Fibroblast of skin of right quadriceps (primary cell): ENCODE measurements at places on chromosomes 1 and 21.

DNA sequence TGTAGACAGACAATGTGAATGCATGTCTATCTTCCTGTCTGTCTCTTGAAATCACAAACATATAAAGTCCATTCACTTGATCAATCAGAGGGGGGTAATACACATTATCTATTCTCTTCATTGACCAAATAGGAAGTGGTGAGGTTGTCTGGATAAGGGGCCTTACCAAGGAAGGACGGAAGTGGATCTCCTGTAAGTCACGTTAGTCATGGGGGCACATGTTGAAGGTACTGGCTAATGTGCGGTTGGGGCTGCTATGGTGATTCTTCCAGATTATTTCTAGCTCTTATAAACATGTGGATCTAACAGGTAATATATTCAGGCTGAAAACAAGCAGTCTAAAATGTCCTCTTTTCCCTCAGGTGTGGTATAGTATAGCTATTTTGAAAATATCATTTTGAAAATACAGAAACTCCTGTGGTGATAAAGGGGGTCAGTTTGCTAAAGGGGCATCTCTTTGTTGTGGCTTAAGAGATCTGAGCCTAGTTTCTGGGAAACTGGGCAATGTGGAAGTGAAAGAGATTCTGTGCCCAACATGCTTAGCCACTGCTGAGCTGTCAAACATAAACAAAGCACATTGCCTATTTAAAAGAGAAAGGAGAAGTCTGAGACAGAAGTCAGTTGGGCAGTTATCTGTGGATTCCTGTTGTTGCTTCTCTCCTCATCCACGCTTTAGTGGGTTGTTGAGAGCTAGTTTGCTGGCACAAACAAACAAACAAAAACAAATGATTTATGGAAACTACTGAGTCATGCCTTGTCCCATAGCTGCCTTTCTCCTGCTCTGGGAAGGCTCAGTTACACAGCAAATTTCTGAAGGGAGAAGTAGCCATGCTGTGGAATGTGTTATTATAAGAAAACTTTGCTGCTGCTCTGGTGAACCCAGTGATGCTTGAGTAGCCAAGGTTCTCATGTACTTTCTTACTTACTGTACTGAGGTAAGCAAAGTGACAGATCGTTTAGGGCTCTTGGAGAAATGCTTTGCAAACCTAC, 166.9 kb downstream of the HLX start:
- DNase-seq, result peak; percentile 34

DNA sequence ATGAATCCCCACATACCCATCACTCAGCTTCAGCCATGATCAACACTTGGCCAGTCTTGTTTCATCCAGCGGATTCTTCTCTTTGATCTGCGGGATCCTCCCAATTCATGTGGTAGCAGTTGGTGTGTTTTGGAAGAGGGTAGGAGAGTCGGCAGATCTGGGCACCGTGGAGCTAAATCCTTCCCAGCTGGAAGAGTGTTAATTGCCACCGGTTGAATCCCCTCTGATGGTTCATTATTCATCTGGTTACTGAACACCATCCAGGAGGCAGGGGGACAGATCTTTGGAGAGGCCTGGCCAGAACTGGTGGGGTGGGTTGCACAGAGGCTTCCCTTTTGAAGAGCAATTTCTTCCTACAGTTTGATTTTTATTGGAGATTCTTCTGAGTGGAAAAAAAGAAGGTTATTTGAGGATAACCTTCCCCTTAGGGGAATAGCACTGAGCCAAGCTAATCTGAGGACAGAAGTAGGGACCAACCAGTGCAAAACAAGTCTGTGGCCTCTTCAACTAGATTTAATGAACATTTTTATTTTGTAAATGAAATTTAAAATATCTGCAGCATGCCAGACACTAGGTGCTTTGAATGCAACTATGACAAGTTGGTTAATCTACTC, 8.1 kb downstream of the NFASC start:
- no peak for DNase-seq

DNA sequence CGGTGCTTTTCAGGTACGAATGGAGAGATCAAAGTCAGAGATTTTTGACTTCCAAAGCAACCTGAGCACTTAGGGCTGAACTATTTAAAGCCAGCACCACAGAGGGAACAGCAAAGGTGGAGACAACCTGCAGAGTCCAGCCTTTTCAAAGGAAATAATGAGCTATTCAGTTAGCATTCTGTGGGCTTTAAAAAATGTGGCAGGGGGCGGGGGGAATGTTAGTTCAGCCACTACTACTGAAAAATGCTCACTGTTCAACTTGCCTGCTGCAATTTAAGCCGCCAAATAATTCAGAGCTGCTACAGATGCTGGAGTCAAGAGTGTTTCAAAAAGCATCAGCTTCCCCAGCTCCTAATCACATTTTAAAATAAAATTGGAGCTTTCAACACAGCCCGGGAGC, 473.3 kb upstream of the PLXNA2 start:
- DNase-seq, result no peak

DNA sequence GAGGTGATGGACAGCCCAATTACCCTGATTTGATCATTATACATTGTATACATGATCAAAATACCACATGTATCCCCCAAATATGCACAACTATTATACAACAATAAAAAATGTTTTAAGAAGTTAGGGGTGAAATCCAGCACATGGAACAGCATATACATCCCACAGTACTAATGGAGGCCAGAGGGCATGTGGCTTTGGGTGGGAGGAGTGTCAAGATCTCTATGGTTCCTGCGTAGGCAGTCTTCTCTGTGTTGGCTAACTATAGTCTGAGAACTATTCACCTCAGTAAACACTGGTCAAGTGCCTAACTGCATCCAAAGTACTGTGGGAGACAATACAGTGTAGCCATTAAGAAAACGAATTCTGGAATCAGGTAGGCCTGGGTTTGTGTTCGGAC, 74.1 kb downstream of the GADD45A start:
- DNase-seq, result no peak

DNA sequence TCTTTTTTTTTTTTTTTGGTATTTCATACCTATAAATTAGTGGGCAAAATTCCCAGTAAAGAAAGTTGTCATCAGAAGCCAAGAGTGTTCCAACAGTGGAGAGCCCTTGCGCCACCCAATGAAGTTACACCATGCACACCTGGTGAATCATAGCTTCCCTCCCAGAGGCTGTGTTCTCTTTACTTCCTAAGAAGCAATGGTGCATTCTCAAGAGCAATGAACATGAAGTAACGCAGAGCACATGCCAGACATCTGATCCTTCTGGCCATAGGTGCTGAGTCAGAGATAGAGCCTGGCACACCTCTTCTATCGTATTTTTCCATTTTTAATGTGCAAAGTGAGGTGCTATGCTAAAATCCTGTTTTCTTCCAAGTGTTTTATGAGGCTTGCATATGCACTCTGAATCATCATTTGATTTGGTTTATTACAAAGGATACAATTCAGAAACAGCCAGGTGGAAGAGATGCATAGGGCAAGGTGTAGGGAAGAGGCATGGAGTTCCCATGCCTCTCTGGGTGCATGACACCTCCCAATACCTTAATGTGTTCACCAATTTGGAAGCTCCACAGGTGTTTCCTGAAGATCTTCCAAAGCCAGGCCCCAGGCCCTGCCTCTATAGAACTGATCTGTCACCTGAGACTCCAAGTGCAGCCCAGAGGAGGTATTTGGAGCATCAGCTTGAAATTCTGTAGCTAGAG, 408.0 kb downstream of the SIPA1L2 start:
- peak; percentile 17 for DNase-seq

DNA sequence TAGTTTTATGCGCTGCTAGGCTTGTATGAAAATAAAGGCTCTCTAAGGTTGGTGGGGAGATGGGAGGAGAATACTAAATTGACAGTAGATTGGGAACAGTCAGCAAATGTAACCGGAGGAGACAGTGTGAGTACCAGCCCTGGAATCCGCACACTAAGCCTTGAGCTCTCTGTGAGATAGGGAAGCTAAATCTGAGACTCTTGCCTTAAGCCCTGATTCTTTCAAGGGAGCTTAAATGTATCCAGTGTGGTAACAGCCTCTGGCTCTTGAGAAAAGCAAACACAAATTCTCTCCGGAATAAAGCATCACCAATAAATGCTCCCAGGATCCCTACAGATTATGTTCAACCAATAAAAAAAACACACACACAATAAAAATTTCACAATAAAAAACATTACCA, 33.0 kb upstream of the PDPN start:
- no peak for DNase-seq

- DNase-seq, result peak; percentile 75
Observed at GRCh38 chr1:159429074-159429861, 2.7 kb upstream of the OR10J4 start.

DNA sequence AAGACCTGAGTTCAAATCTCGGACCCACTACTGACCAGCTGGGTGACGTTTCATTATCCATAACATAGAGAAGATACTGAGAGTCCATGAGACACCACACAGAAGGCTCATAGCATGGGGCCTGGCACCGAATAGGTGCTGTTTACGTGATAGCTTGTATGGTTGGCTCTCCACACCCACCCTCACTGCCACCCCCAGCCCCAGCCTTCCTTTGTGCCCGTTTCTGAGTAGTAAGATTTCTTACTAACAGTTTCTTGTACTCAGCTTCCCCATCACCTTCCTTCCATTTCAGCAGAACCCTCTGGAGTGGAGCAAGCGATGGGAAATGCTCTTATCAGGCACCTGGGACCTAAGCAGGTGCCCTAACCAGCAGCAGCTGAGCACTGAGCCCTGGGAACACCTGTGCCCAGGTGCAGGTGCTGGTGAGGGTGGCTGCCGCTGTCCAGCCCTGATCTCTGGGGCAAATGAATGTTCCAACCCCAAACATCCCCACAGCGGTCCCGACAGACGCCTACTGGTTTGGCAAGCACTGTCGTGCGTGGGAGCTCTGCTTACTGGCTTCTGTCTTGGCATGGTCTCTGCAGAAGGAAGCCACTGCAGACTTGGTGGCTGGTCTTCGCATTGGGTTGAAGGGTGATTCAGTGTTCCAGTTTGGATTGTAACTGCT, 225.4 kb downstream of the CAMTA1 start:
- DNase-seq, result no peak

- no peak for DNase-seq
Observed at GRCh38 chr1:3431266-3431665, 23.2 kb upstream of the ARHGEF16 start.

DNA sequence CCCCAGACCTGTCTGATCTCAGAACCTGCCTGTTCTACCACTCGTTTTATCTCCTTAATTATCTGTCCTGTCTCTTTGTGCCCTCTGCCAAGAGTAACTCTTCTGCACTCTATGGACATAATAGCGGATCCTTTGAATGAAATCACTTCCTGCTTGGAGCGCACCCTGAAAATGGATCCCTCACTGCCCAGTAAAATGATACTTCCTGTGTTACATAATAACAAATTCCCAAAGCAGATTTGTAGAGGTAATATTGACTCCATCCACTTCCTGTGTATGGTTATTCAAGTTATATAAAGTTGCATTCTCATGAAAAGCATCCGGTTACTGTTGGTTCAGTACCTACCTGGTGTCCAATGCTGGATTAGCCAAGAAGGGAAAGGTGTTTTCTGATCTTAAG, 246.0 kb downstream of the TRABD2B start:
- DNase-seq, result peak; percentile 22

GRCh38 chr1:180502361-180503279, at the start of gene ACBD6:
Gene ACBD6, minus strand, starts transcription at chr1:180502577. Its CDS starts 311 bp downstream, at chr1:180502266.
- DNase-seq, result peak; percentile 87

- DNase-seq, result no peak
Observed at GRCh38 chr1:172241540-172241939, 178.9 kb upstream of the C1orf105 start.

GRCh38 chr1:194014014-194014413, 827.6 kb upstream of the B3GALT2 start:
- peak; percentile 10 for DNase-seq

DNA sequence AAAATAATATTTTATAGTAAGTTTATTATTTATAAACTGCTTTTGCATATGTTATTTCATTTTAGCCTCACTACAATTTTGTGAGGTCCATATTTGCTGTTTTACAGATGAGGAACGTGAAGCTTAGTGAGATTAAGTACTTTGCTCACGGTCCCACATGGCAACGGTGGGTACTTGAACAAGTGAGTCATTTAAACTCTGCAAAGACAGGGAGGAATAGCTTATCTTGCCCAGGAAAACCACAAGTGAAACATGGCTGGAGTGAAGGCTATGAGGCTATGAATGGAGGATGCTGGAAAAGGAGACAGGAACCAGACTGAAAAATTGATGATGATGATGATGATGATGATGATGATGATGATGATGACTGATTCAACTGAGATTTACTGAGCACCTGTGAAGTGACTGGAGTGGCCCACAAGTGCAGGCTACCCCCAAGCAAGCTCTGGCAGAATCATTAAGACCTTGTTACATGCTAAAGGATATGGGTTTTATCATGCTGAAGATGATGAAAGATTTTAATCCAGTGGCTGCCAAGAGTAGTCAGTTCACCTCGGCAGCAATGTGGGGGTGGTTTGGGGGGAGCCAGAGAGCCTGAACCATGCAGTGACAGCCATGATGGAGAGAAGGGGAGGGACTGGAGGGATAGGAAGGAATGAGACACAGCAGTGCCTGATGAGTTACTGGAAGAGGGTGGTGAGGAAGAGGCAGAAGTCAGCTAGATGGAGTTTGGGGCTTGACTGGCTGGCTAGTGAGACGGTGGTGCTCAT, 1.4 kb upstream of the ABCA4 start:
- peak; percentile 21 for DNase-seq

DNA sequence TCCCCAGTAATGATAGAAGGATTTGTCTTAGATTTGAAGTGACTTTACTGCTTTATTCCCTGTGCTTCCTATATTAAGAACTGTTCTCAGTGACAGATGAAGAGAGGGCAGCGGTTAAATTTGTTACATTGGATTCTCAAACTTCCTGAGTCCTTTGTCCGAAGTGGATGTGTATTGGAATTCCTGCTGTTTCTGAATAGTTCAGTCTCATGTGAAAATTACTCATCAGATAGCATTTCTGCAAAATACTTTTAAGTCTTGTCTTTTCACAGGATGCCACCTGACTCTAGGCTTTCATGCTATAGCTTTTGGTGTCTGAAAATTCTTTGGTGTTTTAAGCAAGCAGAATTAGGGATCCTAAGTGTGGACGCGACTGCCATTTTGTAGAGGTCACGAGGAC, 83.6 kb downstream of the PRDM2 start:
- DNase-seq, result peak; percentile 40

GRCh38 chr1:193574913-193575312, 388.5 kb upstream of the B3GALT2 start:
- no peak for DNase-seq

- no peak for DNase-seq
Observed at GRCh38 chr1:152335399-152335798, 10.4 kb upstream of the FLG start.

- DNase-seq, result no peak
Observed at GRCh38 chr1:3668585-3669300, 16.4 kb downstream of the TP73 start.

DNA sequence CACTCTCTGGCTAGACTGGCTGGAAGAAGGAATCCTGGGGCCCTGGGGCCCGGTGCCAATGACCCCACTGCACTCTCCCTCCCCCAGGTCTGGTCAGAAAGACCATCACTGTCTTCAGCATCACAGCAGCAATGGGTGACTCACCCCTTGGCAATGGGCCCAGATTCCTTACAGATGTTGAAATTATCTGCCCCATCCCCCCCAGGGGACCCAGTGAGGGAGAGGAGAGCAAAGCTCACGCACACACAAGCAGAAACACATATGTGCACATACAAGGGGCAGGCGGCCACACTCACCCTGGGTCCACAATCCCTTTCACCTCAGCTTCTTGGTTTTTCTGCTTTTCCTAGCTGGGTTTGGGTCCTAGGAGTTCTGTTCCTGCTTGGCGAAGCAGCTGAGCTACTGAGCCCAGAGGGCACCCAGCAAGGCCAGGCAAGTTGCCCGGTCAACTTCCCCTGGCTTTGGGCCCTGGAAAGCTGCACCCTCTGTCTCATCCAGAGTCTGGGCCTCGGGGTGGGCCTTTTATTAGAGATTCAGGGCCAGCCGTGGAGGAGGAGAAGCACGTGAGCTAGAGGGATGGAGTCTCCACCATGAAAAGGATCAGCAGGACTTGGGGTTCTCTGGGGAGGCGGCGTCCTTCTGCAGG, 2.6 kb downstream of the COL16A1 start:
- peak; percentile 99 for DNase-seq
